ENCODE measurements at places on chromosomes 1 and 21. TPM values are rescaled to one million over a fixed set of nuclear protein-coding genes. Genes with fewer than 3 reads are reported as not detected.

DNA sequence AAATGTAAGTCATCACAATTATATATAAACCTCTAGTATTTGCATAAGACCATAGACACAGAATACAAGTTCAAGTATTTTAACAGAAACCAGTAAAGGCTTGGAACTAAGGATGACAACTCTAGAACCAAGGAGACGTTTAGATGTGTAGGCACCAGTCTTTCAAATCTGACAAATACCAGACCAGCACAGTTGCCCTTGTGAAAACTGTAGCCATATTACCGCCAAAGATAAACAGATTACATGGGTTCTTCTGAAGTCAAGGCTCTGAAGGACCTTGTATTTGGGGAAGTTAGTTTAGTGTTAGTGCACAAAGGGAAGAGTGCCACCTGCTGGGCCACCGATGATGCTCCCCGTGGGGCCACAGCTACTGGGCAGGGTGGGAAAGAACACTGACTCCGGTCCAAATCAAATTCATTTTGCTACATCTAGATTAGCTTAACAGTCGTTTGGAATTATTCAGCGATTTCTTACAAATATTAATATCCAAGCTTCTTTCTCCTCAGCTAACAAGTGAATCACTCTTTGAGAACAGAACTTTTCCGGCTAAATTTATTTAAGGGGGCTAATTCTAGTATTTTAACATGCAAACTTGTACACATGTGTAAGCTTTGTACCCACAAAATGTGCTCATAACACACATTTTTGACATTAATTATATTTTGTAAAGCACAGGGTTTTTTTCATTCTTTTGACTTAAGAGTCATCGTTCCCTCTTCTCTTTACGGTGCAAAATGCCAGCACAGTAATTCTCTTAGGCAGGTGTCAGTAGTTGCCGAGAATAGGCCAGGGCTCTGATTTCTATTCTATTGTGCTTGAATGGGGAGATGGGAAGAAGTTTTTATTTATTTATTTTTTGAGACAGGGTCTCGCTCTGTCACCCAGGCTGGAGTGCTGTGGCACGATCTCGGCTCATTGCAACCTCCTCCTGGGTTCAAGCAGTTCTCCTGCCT, 8.0 kb upstream of the NIBAN1 start:
- no peaks in the 10 kb centered on the region for H3K36me3 ChIP-seq
- no peaks in the 10 kb centered on the region for H3K27me3 ChIP-seq
- H3K4me1 ChIP-seq: no peaks in the 10 kb centered on the region

The LRRC71 gene
- total RNA-seq: not detected

The PTP4A2 gene
- total RNA-seq: 264 TPM

The DPM3 gene
- total RNA-seq: 29.2 TPM

The C1orf94 gene
- total RNA-seq: not detected
